Stimulated activated CD8-positive, alpha-beta memory T cell treated with anti-CD3 and anti-CD28 coated beads, Interleukin-4, amount 100 ng/mL, for 48 hours (primary cell): ENCODE measurements at places on chromosomes 11 and 22.
A peak's percentile ranks its signal among the peaks of the same experiment; 100 is the strongest.

- no peak for DNase-seq
Measured at GRCh38 chr11:88188251-88188931, 13.1 kb upstream of the RAB38 start.

GRCh38 chr11:61731952-61732675 lies 20.3 kb upstream of the MYRF start:
- no peak for DNase-seq

DNA sequence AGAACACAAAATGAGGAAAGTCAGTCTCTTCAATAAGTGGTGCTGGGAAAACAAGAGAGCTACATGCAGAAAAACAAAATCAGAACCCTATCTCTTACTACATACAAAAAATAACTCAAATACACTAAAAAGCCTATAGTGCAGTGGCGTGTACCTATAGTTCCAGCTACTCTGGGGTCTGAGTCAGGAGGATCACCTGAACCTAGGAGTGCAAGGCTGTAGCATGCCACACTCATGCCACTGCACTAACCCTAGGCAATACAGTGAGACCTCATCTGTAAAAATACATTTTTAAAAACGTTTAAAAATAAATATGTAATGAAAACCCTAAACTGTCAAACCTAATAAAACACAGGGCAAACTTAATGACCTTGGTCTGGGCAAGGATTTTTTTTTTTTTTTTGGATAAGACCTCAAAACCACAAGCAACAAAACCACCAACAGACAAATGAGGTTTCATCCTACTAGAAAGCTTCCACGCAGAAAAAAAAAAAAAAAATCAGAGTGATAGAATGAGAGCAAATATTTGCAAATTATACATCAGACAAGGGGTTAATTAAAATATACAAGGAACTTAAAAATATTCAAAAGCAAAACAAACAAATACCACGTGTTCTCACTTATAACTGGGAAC lies 35.2 kb downstream of the XKR3 start:
- no peak for DNase-seq

DNA sequence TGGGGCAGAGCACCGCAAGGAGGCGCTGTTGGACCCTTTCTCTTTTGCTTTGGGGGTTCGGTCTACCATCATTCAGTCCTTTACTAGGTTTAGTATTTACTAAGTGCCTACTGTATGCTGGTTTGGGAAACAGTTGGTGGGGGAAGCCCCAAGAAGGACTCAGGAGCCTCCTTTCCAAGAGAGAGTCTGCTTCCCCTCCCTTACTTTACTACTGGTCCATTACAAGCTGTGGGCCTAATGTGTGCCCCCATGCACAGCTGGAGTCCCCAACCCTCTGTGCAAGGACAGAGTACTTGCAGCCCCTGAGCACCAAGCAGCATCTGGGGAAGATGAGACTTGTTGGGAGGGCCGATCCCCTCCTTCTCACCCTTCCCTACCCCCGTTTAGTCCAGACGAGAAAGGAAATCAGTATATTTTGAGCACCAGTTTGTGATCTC lies 876 bp upstream of the UBE2L6 start:
- peak; percentile 96 for DNase-seq

DNA sequence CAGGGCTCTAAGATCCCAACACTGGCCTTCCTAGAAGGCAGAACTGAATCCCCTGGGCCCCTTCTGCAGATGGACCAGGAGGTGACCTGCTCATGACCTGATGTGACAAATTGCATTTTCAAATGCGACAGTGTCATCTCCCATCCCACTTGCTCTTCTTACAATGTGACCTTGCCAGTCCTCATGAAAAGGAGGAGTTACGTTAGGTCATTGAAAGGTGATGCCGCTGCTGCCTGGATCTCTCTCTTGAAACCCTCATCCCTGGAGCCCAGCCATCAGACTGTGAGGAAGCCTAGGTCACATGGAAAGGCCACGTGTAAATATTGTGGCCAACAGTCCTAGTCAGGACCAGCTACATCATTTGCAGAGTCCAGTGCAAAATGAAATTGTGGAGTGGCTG lies 5.7 kb upstream of the C1QTNF4 start:
- no peak for DNase-seq

DNA sequence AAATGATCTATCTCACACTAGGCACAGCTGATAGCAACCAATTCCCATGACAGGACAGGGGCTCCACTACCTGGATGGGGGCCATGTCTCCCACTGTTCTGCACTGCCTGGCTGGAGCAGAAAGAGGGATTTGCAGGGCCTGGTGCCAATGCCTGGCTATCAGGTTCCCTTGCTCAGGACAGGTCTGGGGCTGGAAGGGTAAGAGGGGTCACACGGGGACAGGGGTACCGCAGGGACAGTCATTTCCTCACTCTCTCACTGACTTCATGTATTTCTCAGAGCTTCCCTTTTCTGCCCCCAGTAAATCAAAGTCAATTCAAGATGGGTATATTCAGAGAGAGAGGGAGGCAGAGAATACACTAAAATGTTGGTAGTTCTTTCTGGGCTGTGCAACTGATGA lies 119.1 kb upstream of the CSNK2A3 start:
- DNase-seq: no peak

DNA sequence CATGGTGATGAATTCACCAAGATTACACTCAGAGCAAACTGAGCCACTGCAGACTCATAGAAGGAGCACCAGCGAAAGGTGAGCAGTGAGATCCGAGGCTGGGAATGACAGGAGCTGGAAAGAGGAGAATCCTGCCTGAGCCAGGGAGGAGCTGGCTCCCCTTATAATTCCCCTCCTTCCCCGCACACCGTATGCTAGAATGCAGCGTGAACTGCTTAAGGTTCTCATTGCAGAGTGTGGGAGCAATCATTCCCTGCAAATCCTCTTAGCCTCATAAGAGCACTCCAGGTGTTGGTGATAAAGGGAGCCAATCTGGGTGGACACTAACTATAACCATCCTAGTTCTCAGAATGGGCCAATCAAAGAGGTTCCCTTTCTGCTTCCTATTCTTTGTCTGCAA lies 127.6 kb upstream of the TEAD1 start:
- no peak for DNase-seq

DNA sequence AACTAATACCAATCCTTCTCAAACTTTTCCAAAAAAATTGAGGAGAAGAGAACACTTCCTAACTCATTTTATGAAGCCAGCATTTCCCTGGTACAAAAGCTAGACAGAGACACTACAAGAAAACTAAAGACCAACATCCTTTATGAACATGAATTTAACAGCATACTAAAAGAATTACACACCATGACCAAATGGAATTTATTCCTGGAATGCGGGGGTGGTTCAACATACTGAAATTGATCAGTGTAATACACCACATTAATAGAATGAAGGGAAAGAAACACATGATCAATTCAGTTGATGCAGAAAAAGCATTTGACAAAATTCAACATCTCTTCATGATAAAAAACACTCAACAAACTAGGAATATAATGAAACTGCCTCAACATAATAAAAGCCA lies 148.1 kb downstream of the WNT7B start:
- no peak for DNase-seq

DNA sequence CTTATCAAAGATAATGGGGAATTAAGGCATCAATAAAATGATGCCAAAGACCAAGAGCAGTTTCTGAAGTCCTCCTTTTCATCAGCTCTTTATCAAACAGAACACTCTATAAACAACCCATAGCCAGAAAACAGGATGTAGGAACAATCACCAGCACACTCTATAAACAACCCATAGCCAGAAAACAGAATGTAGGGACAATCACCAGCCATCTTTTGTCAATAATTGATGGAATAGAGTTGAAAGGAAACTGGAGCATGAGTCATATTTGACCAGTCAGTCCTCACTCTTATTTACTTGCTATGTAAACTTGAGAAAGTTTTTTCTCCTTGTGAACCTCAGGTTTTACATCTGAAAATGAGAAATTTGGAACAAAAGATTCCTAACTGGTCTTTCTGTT lies 10.0 kb downstream of the MS4A2 start:
- DNase-seq: no peak

GRCh38 chr11:19906126-19906525 lies 193.5 kb downstream of the NAV2 start:
- DNase-seq: no peak

DNA sequence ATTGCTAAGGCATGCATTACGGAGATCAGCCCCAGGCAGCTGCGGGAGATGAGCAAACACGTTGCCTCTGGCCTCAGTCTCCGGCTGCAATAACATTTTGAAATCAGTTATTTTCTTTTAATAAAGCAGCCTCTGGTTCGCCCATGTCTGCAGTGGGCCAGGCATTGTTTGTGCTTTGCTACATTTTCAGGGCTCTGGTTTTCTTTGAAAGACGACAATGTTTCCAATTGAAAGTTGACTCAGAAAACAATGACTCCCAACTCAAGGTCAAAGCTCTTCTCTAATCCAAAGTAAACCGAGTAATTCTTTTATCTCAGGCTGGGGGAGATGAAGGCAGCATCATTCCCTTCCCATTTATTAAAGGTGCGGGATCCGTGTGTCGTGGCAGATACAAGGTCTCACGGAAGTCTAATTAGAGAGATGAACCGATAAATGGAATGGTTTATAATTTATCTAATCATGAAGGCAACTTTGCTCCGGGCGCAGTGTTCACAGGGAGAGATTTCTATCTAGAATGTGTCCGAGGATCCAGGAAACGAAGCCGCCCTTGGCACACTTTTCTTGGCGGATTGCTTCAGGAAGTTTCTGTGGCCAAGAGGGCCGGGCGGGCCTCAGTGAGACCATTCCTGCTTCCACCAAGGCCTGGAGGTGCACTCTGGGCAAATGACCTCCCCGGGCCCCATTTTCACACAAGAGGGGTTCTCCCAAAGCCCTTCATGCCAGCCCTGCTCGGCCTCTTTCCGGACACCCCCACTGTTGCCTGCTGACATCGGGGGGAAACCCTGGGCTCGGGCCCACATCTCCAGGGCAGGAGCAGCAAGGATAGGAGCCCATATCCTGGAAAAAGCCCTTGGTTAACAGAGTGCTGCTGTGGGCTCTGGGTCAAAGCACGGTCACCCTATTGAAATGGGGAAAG lies 811.4 kb downstream of the BRD1 start:
- peak; percentile 9 for DNase-seq

- DNase-seq: no peak
Measured at GRCh38 chr11:72278905-72279304, 34.9 kb upstream of the PHOX2A start.
